ENCODE measurements at places on chromosomes 12 and 14. TPM values are rescaled to one million over a fixed set of nuclear protein-coding genes. Genes with fewer than 3 reads are reported as not detected.

The NKX2-8 gene
- not detected for total RNA-seq

The DERA gene
- total RNA-seq, result 12.4 TPM

The LRIG3 gene
- not detected for total RNA-seq

GRCh38 chr12:15446807-15447206 is 124.5 kb downstream of the PTPRO start:
- peaks cover 3% of the 10 kb centered on the region for H3K27me3 ChIP-seq
- H3K4me1 ChIP-seq, result no peaks in the 10 kb centered on the region
- H3K27ac ChIP-seq, result no peak overlapping the region

- no peak overlapping the region for H3K27ac ChIP-seq
- DNase-seq, result no peak
- H3K4me3 ChIP-seq, result no peak overlapping the region
- peaks cover 6% of the 10 kb centered on the region for H3K4me1 ChIP-seq
These were observed 173.6 kb downstream of the ETV6 start for GRCh38 chr12:11823043-11823442.

GRCh38 chr12:104903648-104904423 is 54.3 kb downstream of the SLC41A2 start:
- no peaks in the 10 kb centered on the region for H3K4me1 ChIP-seq
- H3K36me3 ChIP-seq, result peaks cover 11% of the 10 kb centered on the region
- no peak overlapping the region for H3K4me3 ChIP-seq
- no peak overlapping the region for H3K27ac ChIP-seq

DNA sequence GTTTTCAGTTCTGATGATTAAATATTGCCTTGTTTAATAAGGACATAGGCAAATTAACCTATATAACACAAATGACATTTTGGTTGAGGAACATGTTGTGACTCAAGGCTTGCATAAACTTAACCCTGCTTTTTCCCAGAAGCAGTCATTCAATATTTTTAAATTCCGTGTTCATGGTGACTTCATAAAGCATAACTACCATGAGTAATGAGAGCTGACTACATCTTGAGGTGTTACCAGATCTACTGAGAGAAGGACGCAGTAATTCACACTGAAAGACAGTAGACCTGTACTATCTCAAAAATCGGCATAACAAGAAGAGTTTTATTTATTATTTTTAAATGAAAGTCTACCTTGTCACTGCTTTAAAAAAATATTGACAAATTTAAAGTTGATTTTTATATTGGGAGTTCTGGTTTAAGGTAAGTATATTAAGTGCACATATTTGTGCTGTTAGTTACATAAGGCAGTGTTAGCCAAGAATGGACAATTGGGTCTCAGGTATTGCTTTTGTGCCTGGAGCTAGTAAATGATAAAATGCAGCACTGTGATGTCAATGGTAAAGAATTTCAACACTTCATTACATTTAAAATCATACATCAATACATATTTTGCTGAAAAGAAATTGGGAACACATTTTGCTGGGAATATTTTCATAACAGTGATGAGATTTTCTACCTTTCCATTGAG is 1198.5 kb downstream of the FSCB start:
- DNase-seq, result no peak
- H3K36me3 ChIP-seq, result no peaks in the 10 kb centered on the region
- H3K4me3 ChIP-seq, result no peak overlapping the region
- no peaks in the 10 kb centered on the region for H3K4me1 ChIP-seq

- H3K27ac ChIP-seq, result no peak overlapping the region
- peaks cover 7% of the 10 kb centered on the region for H3K4me1 ChIP-seq
- no peaks in the 10 kb centered on the region for H3K36me3 ChIP-seq
- no peak for DNase-seq
These were observed 326.9 kb downstream of the TMEM121 start for GRCh38 chr14:105853089-105853906.

GRCh38 chr12:25992026-25992782 is 33.7 kb downstream of the RASSF8 start:
- DNase-seq, result no peak
- H3K27me3 ChIP-seq, result no peaks in the 10 kb centered on the region
- no peak overlapping the region for H3K27ac ChIP-seq
